Umbilical cord (tissue), 2 donors: ENCODE measurements at places on chromosomes 6 and 20.

- DNase-seq, result no peak
These were observed 126.8 kb downstream of the IPCEF1 start for GRCh38 chr6:154229786-154230185.

- no peak for DNase-seq
These were observed 8.2 kb downstream of the CDC25B start for GRCh38 chr20:3804254-3804751.

DNA sequence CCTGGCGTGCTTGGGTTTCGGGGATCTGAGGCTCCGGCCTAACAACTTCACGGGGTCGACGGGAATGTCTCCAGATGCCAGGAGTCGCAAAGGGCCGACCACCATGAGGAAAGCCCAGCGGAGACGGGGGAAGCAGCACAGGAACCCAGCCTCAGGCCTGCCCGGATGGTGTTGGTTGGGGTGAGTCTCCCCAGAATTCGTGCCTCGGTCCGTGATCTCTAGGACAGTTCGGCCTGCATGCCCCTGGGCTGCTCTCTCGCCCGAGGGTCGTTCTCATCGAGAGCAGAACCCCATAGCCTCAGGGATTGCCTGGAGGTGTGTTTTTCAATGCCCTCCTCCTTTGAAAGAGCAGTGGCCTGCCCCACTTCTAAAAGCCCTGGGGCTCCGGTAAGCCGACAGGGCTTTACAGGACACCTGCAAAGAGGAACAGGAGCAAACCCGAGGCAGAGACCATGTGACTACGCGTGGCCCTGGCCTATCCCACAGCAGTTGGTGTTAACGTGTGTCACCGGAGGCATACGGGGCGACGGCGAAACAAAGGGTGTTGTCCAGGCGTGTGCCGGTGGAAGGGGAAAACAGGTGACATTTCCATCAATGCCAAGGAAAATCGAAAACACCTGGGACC, 973.1 kb upstream of the DEFB115 start:
- DNase-seq, result no peak

DNA sequence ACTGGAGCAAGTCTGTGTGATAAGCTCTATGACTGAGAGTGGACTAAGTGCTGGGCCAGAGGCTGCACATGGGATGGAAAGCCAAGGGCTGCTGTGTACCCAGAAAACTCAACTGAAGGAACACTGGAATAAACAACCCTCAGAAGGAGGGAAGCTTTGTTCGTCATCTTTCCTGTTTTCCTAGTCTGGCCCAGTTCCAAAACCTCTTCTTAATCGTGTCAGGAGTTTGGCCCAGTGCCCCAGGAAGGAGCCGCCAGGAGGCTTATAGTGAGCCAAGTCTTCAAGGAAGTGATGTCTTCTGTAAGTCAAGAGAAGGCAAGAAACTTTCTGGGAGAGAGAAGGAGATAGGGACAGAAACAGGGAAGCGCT, 23.3 kb upstream of the TOP1 start:
- peak; percentile 76 for DNase-seq

DNA sequence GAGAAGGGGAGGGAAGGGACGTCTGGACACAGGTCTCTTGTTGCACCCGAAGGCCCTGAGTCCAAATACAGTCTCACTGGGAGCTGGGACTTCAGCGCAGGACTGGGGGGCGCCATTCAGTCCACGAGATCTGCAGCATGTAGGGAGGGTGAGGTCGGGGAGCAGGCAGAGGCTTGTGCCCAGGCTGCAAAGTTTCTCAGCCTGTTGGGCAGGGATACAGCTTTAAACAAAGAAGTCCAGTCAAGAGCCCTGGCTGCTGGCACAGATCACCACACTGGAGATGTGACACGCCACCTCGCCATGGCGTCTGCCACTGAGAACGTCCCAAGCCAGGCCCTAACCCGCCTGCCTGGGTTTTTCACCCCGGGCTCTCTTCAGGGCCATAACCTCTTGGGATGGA, 256.6 kb downstream of the DLL1 start:
- DNase-seq, result no peak

DNA sequence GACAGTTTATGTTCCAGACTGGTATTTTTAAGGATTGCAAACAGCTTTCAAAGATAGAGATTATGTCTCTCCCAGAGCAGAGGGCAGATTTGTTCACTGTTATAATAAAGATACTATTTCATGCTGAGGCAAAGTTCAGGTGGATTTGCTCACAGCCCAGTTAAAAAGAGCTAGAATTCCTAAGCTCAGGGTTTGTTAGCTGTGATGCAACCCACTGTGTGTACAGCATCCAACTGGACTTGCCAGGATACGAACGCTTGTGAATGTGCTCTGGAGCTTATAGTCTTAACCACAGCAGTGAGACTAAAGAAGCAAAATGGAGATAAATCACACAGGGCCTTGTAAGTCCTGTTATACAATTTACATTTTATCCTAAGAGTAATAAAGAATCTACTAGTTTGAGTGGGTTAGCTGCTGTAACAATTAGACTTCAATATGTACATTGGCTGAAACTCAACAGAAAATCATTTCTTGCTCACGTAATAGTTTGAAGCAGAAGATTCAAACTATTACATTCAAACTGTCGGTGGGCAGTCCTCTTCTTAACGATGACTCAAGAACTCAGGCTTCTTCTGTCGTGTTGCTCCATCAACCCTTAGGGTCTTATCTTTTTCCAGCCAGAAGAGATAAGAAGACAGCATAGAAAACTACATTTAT, 204.0 kb upstream of the PLN start:
- DNase-seq, result peak; percentile 41

- no peak for DNase-seq
These were observed 19.4 kb downstream of the COL11A2 start for GRCh38 chr6:33172688-33173534.

- DNase-seq, result no peak
These were observed 58.3 kb downstream of the RIN2 start for GRCh38 chr20:19816386-19816785.

DNA sequence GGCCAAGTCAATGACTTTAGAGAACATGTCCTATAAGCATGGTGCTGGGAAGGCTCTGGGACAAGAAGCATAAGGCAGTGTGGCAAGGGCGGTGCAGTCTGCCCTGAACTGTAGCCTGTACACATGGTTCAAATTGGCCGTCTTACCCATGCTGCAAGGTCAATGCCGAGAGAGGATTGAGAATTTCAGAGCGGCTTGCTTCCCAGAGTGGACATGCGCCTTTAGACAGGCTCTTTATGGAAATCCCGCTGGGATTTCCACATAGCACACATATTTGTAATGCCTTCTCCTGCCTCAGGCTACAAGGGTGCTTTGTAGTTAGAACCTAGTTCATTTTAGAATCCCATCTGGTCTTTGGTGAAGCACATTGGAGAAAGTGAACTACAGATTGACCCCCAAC, 36.1 kb upstream of the CEP162 start:
- DNase-seq, result peak; percentile 12

- DNase-seq, result peak; percentile 6
These were observed 9.3 kb downstream of the MOG start for GRCh38 chr6:29665942-29666825.

DNA sequence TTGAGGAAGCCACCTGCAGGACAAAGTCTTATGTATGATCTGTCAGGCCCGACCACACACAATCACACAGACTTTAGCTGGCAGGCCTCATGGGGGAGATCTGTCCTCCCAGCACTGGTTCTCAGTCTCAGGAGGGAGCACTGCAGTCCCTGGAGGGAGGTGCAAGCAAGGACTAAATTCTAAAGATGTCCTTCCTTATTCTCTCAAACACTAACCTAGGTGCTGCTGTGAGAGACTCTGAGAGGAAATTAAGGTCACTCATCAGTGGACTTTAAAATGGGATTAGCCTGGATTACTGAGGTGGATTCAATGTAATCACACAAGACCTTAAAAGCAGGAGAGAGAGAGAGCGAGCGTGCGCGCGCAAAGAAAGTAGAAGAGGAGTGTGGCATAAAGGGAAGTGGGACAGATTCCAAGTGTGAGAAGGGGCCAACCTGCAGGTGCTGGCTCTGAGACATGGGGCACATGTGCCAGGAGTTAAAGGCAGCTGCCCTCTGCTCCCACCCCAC, 14.3 kb downstream of the GLO1 start:
- DNase-seq, result no peak

DNA sequence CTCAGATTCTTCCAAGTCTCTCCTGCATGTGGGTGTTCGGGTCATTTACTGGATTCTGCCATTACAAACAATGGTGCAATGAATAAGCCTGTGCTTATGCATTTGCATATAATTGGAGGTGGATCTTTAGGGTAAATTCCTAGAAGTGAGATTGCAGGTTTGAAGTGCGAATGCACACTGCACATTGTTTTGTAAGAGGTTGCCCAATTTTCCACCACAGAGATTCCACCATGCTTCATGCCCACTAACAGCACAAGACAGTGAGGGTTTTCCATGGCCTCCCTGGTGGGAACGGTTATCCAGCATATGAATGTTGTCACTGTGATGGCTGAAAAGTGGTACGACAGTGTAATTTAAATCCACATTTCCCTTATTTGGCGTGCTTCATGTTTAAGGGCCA, 178.8 kb upstream of the PMEPA1 start:
- DNase-seq, result no peak

GRCh38 chr20:19812056-19812455, 54.0 kb downstream of the RIN2 start:
- DNase-seq, result no peak

GRCh38 chr20:49810491-49811190, 2.0 kb upstream of the SLC9A8 start:
- DNase-seq, result no peak

DNA sequence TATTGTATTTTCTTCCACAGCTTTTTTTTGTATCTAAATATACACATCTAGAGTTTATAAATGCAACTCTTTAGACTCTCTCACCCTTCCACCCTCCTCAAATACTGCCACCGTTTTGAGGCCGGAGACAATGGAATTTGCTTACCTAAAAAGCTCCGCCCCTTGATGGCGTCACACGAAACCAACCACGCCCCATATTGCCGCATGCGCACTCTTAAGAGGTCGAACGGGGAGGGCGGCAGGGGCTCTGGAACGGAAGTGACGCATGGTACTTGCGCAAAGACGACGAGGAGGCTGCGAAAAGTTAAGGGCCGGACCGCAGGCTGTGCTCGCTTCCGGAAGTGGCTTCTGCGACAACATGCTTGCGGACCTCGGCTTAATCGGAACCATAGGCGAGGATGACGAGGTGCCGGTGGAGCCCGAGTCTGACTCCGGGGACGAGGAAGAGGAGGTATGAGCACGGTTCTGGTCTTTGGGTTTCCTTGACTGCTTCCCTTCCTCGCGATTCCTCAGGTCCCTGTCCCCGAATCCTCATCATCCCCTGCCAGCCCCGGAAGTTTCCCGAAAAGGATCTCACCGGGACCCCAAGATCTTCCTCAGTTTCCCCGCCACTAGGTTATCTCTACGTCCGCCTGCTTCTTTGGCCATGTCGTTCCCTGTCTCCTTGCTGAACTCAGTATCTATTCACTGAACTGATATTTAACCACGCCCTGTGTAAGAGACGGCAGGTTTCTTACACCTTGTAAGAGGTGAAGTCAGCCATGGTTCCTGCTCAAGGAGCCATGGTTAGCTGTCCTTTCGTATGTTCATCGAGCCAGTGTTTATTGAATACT, at the start of gene DDX27:
TSS of gene DDX27 (plus strand) at position 326 of the 833 bp plus-strand sequence. CDS start at position 359, 33 bp downstream.
- DNase-seq, result peak; percentile 99

DNA sequence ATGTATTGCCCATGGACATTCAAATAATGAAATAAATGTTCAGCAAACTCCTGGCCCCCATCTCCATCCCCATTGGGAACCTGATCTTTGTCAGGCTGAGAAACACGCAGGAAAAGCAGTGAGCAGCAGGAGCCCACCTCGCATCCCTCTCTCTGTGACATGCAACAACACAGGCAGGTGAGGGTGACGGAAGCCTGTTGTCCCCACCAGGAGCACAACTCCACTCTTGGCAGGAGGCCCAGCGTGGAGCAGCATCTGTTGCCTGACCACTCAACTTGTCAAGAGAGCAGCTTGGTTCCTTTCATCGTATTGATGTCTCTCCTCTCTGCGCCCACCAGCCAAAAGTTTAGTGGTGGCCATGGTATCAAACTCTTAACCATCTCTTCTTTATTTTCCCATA, 586.9 kb upstream of the ARID1B start:
- no peak for DNase-seq

GRCh38 chr20:14570811-14571210, 233.4 kb upstream of the FLRT3 start:
- DNase-seq, result peak; percentile 65

DNA sequence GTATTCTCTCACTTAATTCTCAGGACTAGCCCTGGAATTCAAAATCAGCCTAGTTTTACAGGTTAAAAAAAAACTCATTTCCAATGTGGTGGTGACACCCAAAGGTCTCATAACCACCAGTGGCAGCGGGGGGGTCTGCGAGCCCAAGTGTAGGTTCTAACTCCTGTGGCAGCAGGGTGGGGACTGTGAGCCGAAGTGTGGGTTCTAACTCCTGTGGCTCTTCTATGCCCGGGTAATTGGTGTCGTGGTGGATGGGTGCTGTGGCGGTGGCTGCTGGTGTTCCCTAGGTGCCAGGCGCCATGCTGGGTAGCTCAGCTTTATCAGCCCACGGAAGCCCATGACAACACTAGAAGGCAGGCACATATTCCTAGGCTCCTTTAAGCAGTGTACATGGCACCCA, 4.9 kb upstream of the ANKRD60 start:
- no peak for DNase-seq

DNA sequence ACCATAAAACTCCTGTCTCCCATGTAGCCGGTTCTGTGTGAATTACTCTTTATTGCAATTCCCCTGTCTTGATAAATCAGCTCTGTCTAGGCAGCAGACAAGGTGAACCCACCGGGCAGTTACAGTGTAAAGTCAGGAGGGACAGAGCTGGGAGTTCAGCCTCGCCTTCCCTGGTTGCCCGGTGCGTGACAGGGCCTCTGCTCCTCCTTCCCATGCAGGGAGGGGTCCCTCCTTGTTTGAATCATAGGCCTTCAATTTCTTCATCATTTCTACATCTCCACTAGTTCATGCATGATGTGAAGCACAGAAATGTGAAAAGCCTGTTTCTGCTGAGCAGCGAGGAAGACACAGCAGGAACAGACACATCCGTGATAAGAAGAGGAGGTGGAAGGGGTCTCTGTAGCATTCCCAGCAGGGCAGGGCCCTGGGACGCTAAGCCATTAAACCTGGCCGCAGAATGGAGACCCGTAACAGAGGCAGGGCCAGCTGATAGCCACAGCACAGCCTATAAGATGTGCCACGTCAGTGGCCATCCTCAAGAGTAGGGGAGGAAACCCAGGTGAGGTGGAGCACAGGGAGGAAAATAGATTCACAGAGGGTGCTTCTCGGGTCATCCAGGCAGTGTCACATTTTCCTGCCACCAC, 106.7 kb upstream of the CST7 start:
- DNase-seq, result no peak

DNA sequence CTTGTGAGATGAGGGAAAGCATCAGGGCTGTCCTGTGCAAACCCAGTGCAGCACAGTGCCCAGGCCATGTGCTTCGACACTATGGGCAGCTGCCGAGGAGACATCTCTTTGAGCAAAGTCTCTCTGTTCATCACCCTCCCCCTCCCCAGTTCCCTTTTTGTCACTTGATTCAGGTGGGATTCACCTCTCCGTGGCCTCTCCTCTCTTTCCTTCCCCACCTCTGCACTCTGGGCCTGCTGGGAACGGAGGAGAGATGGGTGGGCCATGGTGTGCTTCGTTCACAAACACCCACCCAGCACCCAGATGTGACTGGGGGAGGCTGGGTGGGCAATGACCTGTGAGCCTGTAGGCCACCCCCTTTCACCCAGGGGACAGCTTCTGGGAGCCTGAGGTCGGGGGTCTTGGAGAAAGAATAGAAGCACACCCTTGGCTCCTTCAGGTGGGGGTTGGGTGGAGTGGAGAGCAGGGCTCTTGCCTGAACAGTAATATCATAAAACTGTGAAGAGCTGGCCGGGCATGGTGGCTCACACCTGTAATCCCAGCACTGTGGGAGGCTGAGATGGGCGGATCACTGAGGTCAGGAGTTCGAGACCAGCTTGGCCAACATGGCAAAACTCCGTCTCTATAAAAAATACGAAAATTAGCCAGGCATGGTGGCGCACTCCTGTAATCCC, 33.5 kb upstream of the DLGAP4 start:
- DNase-seq, result no peak
